GM12878 (cell line): ENCODE measurements at places on chromosomes 16 and 17. TPM values are rescaled to one million over a fixed set of nuclear protein-coding genes. Genes with fewer than 3 reads are reported as not detected.

GRCh38 chr16:73949574-73950320 is 346.9 kb upstream of the PSMD7 start:
- H3K27ac ChIP-seq = no peak overlapping the region
- no peak overlapping the region for H3K4me3 ChIP-seq
- no peaks in the 10 kb centered on the region for H3K4me1 ChIP-seq
- H3K36me3 ChIP-seq = no peaks in the 10 kb centered on the region
- H3K27me3 ChIP-seq = no peaks in the 10 kb centered on the region

Gene STAC2
- not detected in 2 replicates for polyA plus RNA-seq

GRCh38 chr16:47467501-47467900 is 6.4 kb downstream of the PHKB start:
- no peaks in the 10 kb centered on the region for H3K27me3 ChIP-seq
- no peak overlapping the region for H3K4me3 ChIP-seq
- no peaks in the 10 kb centered on the region; the same call in 1 of the 2 replicates for H3K36me3 ChIP-seq
- peaks cover 6% of the 10 kb centered on the region; the same call in 1 of the 2 replicates for H3K4me1 ChIP-seq
- H3K27ac ChIP-seq = no peak overlapping the region
- DNase-seq = no peak

- H3K27ac ChIP-seq = no peak overlapping the region
- H3K27me3 ChIP-seq = no peaks in the 10 kb centered on the region
- H3K4me3 ChIP-seq = no peak overlapping the region
- DNase-seq = no peak
These were observed 35.8 kb downstream of the GP2 start for GRCh38 chr16:20291208-20292206.

Gene FOXC2
- polyA plus RNA-seq = not detected in 2 replicates

Gene CLDN7
- 0.10 TPM in 1 of 2 replicates, not detected in the other for polyA plus RNA-seq

Gene OTOP3
- not detected in 2 replicates for polyA plus RNA-seq

DNA sequence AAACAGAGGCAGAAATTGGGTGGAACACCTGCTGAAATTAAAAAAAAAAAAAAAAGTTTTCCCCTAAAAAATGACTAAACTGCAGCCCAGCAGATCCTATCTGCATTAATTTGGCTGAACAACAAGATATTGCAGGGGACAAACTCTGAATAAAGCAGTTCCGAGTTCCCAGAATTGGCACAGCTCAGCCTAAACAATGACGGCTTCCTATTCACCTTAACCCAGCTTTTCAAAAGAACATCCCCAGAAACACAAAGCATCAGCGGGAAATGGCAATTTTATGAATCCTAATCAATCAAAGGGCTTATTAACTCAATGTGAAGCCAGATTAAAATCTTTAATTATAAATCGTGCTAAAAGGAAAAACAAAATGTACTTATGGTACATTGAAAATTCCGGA is 497.8 kb upstream of the ZFHX3 start:
- H3K27me3 ChIP-seq = peaks cover 5% of the 10 kb centered on the region; the same call in 1 of the 2 replicates
- no peaks in the 10 kb centered on the region for H3K4me1 ChIP-seq
- H3K27ac ChIP-seq = no peak overlapping the region

GRCh38 chr17:60168654-60169053 is 18.9 kb downstream of the CA4 start:
- no peak for DNase-seq
- H3K27me3 ChIP-seq = no peaks in the 10 kb centered on the region
- no peak overlapping the region for H3K4me3 ChIP-seq
- H3K4me1 ChIP-seq = no peaks in the 10 kb centered on the region

Gene MPDU1
- polyA plus RNA-seq = 80.1 and 91.6 TPM in 2 replicates

Gene IL17C
- polyA plus RNA-seq = not detected in 2 replicates

Gene AGRP
- 0.72 and 0.89 TPM in 2 replicates for polyA plus RNA-seq

DNA sequence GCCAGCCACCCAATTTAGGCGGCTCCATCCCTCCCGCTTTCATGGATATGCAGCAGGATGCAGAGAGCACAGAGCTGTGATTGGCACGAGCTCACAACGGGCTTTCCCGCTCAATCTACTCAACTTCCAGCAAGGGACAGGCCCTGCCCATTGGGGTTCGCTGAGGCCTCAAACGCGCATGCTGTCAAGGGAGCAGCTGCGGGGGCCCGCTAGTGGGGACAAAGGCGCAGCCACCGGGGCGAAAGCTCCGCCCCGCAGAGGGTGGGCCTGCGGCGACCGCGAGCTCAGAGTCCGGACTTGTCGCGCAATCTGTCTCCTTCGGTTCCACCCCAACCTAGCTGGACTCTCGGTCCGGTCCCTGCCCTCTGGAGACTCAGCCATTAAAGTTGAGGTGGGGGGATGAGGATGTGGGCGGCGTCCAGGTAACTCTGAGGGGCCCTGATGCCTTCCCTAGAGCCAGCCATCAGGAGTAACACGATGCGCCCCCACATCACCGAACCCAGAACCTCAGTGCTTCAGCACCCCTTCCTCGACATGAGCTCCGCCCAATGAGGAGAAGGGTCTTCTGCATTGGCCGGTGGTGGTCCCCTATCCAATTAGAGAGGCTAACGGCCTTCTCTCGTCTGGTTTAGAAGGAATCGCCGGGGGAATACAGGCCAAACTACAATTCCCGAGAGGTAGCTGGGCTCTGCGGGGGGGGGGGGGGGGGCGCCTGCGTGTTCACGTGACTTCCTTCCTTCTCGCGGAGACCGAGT is 489 bp upstream of the NFATC3 start:
- H3K36me3 ChIP-seq = peaks cover 4% of the 10 kb centered on the region
- DNase-seq = peak; percentile 71
- H3K27ac ChIP-seq = peak overlapping the region; percentile 86
- peak overlapping the region; percentile 89 for H3K4me3 ChIP-seq

GRCh38 chr16:56919099-56919800 is 12.7 kb upstream of the HERPUD1 start:
- no peaks in the 10 kb centered on the region for H3K27me3 ChIP-seq
- no peak overlapping the region for H3K4me3 ChIP-seq
- DNase-seq = no peak
- no peaks in the 10 kb centered on the region for H3K36me3 ChIP-seq
- no peak overlapping the region for H3K27ac ChIP-seq

DNA sequence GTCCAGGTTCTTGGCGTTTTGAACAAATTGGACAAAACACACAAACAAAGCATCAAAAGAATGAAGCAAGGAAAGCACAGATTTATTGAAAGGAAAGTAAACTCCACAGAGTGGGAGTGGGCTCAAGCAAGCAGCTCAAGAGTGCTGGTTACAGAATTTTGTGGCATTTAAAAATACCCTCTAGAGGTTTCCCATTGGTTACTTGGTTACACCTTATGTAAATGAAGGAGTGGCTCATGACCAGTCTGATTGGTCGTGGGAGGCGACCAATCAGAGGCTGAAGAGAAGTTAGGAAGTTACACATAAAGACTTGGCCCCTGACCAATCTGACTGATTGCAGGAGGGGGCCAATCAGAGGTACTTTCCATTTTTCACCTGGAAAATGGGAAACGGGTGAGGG is 1373.8 kb upstream of the GOT2 start:
- H3K27ac ChIP-seq = no peak overlapping the region
- no peak for DNase-seq
- H3K27me3 ChIP-seq = no peaks in the 10 kb centered on the region
- H3K4me3 ChIP-seq = no peak overlapping the region
- H3K36me3 ChIP-seq = no peaks in the 10 kb centered on the region

Gene TBX21
- polyA plus RNA-seq = 0.51 and 1.7 TPM in 2 replicates

Gene CCL4L2
- polyA plus RNA-seq = 2.3 and 3.0 TPM in 2 replicates

Gene NF1
- 3.9 and 4.3 TPM in 2 replicates for polyA plus RNA-seq

- no peaks in the 10 kb centered on the region for H3K36me3 ChIP-seq
- no peaks in the 10 kb centered on the region; the same call in 1 of the 2 replicates for H3K27me3 ChIP-seq
- DNase-seq = no peak
- no peak overlapping the region for H3K27ac ChIP-seq
- no peak overlapping the region for H3K4me3 ChIP-seq
- H3K4me1 ChIP-seq = no peaks in the 10 kb centered on the region
These were observed 11.0 kb upstream of the ZNHIT3 start for GRCh38 chr17:36475346-36475970.

Gene TMEM101
- polyA plus RNA-seq = 30.1 and 32.3 TPM in 2 replicates

GRCh38 chr17:44610871-44611270 is 45.4 kb upstream of the MEIOC start:
- no peaks in the 10 kb centered on the region for H3K27me3 ChIP-seq
- no peak for DNase-seq
- H3K36me3 ChIP-seq = no peaks in the 10 kb centered on the region
- no peak overlapping the region for H3K27ac ChIP-seq
- no peak overlapping the region for H3K4me3 ChIP-seq

DNA sequence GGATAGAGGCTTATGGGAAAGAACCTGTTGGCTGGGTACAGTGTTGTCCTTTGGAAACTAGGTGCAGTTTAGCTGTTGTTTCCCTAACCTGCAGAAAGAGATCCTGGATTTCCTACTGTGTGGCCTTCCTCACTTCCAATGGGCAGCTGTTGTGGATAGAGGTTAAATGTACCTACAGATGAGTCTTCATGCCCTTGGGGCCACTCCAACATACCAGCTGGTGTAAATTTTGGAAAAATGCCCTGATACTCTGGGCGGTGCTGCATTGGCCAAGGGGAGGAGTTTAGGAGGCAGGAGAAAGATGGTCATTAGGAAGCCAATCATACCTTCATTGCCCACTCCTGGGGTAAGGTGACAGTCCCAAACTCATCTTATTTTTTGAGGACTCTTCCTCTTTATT is 70.2 kb downstream of the SNX11 start:
- H3K36me3 ChIP-seq = peaks cover 2% of the 10 kb centered on the region
- H3K4me3 ChIP-seq = no peak overlapping the region
- peaks cover 6% of the 10 kb centered on the region for H3K4me1 ChIP-seq
- no peaks in the 10 kb centered on the region for H3K27me3 ChIP-seq
- no peak for DNase-seq
- H3K27ac ChIP-seq = no peak overlapping the region

- peaks cover 7% of the 10 kb centered on the region for H3K27me3 ChIP-seq
- H3K27ac ChIP-seq = no peak overlapping the region
- H3K4me1 ChIP-seq = peaks cover 7% of the 10 kb centered on the region
- DNase-seq = no peak
- H3K36me3 ChIP-seq = no peaks in the 10 kb centered on the region
These were observed 4.2 kb downstream of the YPEL2 start for GRCh38 chr17:59335685-59336084.

Gene TLCD1
- polyA plus RNA-seq = 14.9 TPM in 2 replicates

DNA sequence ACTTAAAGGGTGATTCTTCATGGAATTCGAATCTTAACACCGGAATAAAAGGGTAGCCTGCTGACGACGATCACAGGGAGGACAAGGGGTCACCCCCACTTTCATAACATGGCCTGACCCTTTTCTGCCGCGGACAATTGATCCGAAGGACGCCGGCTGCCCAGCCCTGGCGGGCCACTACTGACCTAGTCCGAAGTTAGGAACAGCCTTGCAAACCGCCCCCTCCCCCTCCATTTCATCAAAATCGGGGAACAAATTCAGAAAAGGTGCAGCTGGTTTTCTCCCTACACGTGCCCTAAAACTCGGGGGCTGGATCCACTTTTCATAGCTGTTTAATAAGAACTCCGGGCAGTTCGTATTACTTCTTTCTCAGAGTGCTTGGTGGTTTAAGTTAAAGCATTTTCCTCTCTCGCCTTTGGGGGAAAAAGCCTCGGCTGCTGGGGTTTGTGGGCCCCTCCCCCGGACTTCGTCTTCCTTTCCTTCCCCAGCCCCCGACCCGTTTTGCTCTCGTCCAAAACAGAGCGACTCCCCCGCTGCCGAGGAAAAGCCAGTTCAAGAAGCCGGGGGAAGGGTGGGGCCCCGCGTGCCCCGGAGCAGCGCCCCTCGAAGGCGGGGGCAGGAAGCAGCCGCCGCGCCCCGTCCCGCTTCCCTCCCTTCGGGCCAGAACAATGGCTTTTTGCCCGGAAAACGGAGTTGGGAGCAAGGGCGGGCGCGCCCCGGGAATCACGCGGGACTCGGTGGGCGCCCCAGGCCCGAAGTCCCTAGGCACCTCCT is 641 bp upstream of the CBX2 start:
- DNase-seq = no peak
- peak overlapping the region; percentile 69 for H3K4me3 ChIP-seq
- H3K4me1 ChIP-seq = peaks cover 11% of the 10 kb centered on the region
- no peaks in the 10 kb centered on the region for H3K36me3 ChIP-seq
- no peak overlapping the region for H3K27ac ChIP-seq

GRCh38 chr16:83458612-83459011 is 349.2 kb upstream of the HSBP1 start:
- no peaks in the 10 kb centered on the region for H3K36me3 ChIP-seq
- DNase-seq = peak; percentile 16
- H3K27me3 ChIP-seq = no peaks in the 10 kb centered on the region
- H3K4me3 ChIP-seq = no peak overlapping the region
- no peak overlapping the region for H3K27ac ChIP-seq

DNA sequence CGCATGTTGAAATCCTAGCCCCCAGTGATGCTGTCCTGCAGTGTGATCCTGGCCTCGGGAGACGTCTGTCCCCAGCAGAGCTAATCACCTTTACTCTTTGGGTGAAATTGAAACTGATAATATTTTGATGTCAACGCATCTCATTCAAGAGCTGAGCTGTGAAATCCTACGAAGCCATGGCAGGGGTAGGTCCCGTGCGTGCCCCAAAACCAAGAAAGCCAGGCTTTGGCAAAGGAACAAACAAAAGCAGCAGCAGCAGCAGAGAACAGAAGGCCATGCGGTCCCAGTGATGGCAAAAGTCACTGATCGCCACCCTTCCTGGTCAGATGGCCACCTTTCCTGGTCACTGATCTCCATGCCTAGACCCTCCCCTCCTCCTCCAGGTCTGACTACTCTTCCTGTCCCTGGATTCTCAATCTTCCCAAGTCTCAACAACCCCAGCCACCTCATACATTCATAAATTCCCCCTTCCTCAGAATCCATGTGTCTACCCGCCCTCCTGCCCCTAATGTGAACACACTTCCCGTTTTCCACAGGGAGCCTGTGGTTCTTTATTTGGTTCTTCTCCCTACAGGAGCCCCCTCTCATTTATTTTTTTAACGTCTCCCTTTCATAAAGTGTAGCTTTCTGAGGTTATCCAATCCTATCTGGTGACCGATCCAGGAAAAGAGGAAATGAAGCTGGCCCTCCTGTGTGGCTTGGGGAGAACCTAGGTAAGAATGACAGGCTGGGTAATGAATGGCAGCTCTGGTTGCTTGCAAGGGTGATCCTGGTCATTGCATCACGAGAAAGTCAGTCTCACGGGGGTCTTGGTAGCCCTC is 50.3 kb downstream of the CPPED1 start:
- peaks cover 19% of the 10 kb centered on the region for H3K4me1 ChIP-seq
- no peaks in the 10 kb centered on the region for H3K27me3 ChIP-seq
- H3K36me3 ChIP-seq = no peaks in the 10 kb centered on the region
- H3K27ac ChIP-seq = no peak overlapping the region
- no peak for DNase-seq

Gene SNX20
- 17.0 and 22.2 TPM in 2 replicates for polyA plus RNA-seq

- H3K27ac ChIP-seq = no peak overlapping the region
- H3K27me3 ChIP-seq = peaks cover 7% of the 10 kb centered on the region
- peaks cover 23% of the 10 kb centered on the region for H3K4me1 ChIP-seq
- H3K4me3 ChIP-seq = no peak overlapping the region
- no peaks in the 10 kb centered on the region; the same call in 1 of the 2 replicates for H3K36me3 ChIP-seq
These were observed 119.9 kb upstream of the SMURF2 start for GRCh38 chr17:64781810-64782555.

DNA sequence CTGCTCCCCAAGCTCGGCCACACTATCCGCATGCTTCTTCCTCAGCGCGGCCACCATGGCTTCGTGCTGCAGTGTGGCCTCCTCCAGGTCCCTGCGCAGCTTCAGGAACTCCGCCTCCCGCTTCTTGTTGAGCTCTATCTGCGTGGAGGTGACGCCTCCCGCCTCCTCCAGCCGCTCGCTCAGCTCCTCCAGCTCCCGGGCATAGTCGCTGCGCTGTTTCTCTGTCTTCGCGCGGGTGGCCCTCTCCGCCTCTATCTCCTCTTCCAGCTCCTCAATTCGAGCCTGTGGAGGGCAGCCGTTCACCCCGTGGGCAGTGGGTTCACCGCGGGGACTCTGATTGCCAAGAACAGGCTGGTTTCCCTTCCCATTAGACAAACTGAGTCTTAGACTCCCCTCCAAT is 19.0 kb downstream of the MYH3 start:
- no peak for DNase-seq
- no peak overlapping the region for H3K27ac ChIP-seq
- no peaks in the 10 kb centered on the region; the same call in 1 of the 2 replicates for H3K36me3 ChIP-seq
- H3K4me3 ChIP-seq = no peak overlapping the region
